HAP-1 (cell line): ENCODE measurements at places on chromosomes 7 and 10.

GRCh38 chr7:91140286-91140685, 123.9 kb upstream of the FZD1 start:
- no peak for DNase-seq

DNA sequence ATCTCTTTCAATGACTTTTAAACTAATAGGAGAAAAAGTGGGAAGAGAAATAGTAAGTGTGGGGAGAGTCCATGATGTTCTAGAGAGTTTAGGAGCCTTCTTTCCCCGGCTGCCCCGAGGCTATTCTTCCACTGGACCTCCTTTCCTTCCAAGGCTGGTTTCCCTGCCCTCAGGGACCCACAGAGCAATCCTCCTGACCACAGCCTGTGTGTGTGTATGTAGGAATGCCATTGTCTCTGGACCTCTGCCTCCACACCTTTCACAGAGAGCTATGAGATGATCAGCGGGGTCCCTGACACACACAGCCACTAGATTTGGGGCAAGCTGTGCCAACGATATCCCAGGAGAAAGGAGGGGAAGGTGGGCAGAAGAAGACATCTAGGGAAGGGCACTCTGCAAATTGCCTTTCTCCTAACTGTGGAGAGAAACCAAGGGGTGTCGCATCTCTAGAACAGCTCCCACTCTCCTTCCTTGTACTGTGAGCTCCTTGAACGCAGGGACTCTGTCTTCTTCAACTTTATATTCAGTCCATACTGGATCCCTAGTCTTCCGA, 13.3 kb upstream of the CHCHD3 start:
- DNase-seq = no peak

GRCh38 chr10:3412646-3413045, 240.1 kb upstream of the PITRM1 start:
- DNase-seq = no peak

DNA sequence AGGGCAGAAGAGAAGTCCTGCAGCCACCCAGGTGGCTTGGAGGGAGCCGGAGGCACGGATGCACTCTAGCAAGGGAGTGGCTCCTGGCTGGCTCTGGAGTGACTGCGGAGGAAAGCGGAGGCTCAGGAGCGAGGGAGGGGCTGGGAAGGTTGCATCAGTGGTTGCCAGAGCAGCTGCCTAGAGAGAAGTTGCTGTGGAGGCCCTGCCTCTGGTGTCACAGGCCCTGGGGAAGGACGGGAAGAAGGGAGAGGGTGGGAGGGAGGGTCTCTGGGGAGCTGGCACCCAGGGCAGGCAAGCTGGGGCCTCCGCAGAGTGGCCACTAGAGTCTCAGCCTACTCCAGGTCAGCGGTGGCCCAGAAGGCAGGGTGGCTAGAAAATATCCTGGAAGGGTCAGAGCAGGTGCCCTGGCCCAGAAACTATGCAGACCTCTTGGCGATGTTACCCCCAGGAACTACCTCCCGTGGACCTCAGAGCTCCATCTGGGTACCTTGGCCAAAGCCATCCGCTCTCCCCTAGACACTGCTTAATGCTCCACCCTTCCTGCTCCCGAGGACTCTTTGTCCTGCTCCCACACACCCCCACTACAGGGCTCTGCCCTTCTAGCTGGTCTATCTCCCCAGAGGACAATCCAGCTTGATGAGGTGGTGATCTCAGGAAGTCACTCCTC, 164.3 kb downstream of the NRF1 start:
- peak; percentile 38 for DNase-seq

- no peak for DNase-seq
Measured at GRCh38 chr7:7944619-7945282, 23.8 kb upstream of the GLCCI1 start.
